ENCODE measurements at places on chromosomes 16 and 17.

GRCh38 chr17:27743281-27743885 lies 56.9 kb downstream of the NOS2 start:
- no peak for DNase-seq

- DNase-seq = no peak
Measured at GRCh38 chr16:49884033-49885015, 28.4 kb upstream of the ZNF423 start.

DNA sequence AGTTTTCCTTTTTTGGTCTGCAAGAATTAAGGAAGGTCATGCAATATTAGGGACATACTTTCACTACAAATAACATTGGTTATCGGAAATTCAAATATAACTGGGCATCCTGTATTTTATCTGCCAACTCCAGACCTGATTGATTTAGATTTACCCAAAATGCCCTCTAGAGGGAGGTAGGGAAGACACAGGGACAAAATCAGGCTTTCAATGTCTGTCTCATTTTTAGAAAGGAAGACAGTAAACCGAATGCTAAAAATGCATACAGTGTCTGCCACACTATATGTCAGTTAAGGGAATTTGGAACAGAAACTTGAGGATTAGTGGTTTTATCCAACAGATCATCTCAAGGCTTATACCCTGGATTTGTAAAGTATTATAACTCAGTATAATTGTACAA lies 161.7 kb upstream of the SOX9 start:
- no peak for DNase-seq

- no peak for DNase-seq
Measured at GRCh38 chr17:7403043-7403726, 712 bp downstream of the TMEM256 start.

DNA sequence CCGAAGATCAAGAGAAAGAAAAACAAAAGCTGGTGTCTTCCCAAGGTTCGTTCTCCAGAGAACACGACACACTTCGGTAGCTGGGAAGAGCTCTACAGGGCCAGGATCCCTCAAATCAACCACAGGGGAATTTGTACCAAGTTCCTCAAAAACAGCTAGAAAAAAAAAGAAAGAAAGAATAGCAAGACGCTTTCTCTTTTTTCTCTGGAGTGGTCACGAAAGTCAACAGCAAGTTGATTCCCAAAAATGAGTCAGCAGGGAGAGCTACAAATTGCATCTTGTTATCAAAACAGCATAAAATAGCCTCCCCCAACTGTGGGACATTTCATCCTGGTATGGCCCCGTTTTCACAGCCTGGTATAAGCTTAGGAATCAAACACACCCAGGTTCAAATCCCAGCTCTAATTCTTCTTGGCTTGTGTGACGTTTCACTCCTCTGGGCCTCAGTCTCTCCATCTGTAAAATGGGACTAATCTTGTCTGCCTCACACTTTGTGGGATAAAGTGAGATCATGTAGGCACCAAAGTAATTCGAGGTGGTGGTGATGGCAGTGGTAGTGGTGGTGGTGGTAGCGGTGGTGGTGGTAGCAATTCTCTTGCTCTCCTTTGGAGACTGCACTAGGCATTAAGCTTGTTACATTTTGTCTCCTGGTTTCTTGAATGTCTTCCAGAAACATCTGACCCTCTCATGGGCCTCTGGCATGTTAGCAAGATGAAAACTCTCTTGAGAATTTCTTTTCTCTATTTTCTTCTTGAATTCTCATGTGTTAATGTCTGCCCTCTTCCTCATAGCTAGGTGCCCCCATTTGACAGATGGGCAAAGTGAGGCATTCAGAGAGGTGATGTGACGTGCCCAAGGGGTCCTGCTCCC lies 988 bp upstream of the IL21R start:
- peak; percentile 57 for DNase-seq

- DNase-seq = no peak
Measured at GRCh38 chr16:9597967-9598730, 506.7 kb downstream of the HAPSTR1 start.

GRCh38 chr16:8924214-8924613 lies 39.5 kb downstream of the USP7 start:
- no peak for DNase-seq

- DNase-seq = no peak
Measured at GRCh38 chr17:8475227-8475626, 39.5 kb downstream of the NDEL1 start.

DNA sequence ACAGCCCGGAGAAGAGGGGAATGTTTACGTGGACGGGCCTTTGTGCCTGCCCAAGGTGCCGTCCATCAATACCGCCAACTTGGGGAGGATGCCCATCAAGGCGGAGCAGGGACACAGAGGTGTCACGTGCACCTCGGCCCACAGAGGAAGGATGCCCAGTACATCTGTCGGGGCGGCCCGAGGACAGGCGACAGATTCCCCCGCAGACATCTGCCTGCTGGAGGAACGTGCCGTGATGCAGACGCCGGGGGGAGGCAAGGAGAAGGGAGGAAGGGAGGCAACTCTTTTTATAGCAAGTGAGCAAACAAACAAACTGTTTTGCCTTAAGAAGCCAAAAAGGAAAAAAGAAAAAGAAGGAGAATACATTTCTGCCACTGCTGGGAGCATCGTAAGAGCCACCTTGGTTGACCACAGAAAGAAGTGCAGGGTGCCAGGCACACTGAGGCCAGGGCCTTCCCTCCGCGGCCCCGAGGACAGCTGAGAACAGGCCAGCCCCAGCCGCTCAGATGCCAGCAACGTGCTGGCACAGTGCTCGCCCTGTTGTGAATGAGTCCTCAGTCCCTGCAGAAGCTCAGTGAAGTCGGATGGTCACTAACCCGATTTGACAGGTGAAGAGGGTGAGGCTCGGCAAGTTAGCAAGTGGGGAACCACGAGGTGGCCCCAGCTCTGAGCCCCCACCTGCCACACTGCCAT lies 146.4 kb downstream of the RBFOX3 start:
- no peak for DNase-seq

- DNase-seq = no peak
Measured at GRCh38 chr17:19554393-19554792, 20.7 kb downstream of the SLC47A1 start.

- DNase-seq = no peak
Measured at GRCh38 chr16:19644877-19645276, 73.2 kb downstream of the KNOP1 start.

DNA sequence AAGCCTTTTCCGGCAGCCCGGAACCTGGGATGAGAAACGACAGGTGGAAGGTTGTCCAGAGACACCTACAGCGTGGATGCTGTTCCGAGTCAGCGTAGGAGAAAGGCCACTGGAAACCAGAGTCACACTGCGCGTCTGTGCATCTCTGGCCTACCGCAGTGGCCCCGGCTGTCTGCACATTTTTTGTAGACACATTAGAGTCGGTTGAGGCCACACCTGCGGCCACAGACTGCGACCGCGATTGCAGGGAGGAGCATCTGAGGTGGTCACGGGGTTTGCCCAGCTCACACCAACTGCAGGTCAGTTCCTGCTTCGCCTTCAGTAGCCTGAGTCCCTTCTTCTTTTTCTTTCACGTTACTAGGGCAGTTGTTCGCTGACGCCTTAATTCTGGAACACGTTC lies 52.4 kb downstream of the WDR45B start:
- no peak for DNase-seq

DNA sequence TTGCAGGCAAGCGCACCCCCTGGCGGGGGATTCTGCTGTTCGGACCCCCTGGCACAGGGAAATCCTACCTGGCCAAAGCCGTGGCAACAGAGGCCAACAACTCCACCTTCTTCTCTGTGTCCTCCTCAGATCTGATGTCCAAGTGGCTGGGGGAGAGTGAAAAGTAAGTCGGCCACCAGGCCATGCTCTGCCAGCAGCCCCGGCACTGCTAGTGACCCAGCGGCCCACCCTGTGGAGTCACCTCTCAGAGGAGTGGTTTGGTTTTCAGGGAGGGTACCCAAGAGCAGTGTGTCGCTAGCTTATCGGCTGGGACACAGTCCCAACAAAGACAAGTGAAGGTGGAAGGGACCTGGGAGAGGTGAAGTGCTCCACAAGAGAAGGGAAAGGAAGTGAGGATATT lies 8.2 kb downstream of the VPS4A start:
- DNase-seq = no peak

GRCh38 chr17:63514477-63514876 lies 8.7 kb upstream of the KCNH6 start:
- no peak for DNase-seq

DNA sequence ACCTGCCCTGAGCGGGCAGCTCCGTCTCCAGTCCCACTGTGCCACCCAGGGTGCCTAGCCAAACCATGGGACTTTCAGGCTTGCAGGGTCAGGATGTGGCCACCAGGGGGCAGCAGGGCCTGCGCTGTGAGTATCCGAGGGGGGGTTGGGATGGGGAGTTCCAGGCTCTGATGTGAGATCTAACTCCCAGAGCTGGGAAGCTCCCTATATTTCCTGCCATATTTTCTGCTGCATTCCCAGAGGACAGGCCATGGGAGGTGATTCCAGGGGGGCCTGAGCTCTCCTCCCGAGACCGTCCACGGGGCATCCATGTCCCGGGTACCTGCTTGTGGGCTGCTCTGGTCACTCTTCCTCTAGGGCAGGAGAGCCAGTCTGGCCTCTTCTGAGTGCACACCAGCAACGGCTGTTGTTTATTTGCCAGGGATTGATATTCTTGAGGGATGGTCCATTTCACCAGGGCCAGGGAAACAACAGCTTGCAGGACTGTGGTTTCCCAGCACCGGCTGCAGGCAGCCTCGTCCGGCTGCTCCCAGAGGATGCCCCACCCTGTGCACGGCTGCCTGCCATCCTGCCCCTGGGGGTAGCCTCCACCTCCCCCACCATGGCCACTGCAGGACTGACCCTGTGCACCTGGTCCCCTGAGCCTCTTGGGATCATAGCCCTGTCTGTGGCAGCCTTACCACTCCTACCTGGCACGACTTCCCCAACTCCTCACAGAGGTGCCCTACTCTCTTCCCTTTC lies 1.2 kb downstream of the GPR142 start:
- DNase-seq = peak; percentile 4

DNA sequence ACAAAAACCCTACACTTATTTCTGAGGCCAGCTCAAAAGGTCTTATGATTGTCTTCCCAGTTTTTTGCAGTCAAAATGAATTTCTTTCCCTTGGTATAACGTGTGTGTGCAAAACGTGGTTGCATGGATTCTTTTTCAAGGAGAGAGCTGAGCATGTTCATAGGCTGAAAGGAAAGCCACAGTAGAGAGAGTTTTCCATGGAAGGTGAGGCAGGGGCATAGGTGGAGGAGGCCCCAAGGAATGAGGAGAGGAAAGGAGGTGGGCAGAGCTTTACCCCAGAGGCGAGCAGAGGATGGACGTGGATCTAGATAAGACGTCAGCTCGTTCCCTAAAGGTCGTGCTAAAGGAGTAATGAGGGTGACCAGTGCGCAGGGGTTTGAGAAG lies 22.8 kb downstream of the TRPV2 start:
- no peak for DNase-seq

GRCh38 chr16:19757026-19757425 lies 39.0 kb downstream of the IQCK start:
- DNase-seq = peak; percentile 29

- no peak for DNase-seq
Measured at GRCh38 chr16:86952769-86953168, 364.4 kb downstream of the C16orf95 start.

- no peak for DNase-seq
Measured at GRCh38 chr16:81696166-81696960, 82.7 kb upstream of the PLCG2 start.

DNA sequence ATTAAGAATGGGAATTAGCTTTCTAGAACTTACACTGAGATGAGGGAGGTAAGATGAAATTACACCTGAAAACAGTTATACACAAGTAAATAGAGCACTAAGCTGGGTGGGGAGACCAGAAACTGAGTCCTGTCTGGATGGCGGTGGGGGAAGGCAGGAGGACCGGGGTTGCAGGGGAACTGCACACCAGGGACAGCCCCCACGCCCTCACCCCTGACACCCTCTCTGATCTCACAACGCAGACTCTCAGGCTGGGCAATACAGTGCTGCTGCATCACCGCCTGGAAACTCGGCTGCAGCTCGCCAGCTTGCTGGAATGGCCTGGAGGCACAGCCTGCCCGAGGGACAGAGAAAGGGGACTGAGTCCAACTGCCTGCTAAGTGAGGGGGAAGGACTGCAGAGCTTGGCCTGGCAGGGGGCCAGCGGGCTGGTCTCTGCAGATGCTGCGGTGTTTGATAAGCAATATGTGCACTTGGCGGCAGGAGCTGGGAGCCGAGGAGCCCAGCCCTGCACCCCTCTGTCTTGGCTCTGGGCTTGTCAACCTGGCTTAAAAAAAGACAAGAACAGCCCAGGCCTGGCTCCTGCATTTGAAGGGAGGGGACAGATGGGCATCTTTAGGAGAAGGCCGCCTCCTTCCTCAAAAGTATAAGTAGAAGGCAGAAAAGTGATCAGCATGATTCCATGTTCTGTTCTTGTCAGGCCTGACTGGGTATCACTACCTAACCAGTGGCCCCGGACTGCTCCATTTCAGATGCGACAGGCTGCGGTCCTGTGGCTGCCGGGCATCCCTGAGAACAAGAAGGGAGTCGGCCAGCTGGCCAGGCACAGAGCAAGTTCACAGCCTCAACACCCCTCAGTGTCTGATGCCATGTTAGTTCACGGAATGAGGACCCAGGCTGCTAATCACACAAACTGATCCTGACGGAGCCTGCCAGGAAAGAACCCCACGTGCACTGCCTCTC lies 30.2 kb downstream of the SPHK1 start:
- peak; percentile 41 for DNase-seq

- DNase-seq = no peak
Measured at GRCh38 chr16:20268409-20268808, 58.9 kb downstream of the GP2 start.

- DNase-seq = no peak
Measured at GRCh38 chr17:37131669-37132611, 183.2 kb downstream of the AATF start.

DNA sequence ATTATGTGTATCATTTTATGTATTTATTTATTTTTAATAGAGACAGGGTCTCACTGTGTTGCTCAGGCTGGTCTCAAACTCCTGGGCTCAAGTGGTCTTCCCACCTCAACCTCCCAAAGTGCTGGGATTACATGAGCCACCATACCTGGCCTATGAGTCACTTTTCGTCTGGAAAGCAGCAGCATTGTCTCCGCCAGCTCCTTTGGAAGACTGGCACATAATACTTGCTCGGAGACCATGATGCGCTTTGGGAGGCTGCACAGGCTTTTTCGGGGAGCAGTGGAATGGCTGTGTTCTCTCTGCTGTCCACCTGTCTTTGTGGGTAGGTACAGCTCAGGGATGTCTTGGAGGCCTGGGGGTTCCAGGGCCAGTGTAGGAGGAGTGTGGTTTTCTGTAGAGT lies 102.2 kb downstream of the AATF start:
- DNase-seq = peak; percentile 11

Measured in astrocyte of the cerebellum (primary cell).